Dorsolateral prefrontal cortex (tissue), 122 donors: ENCODE measurements at places on chromosomes 7 and 10.
A peak's percentile ranks its signal among the peaks of the same experiment; 100 is the strongest.

DNA sequence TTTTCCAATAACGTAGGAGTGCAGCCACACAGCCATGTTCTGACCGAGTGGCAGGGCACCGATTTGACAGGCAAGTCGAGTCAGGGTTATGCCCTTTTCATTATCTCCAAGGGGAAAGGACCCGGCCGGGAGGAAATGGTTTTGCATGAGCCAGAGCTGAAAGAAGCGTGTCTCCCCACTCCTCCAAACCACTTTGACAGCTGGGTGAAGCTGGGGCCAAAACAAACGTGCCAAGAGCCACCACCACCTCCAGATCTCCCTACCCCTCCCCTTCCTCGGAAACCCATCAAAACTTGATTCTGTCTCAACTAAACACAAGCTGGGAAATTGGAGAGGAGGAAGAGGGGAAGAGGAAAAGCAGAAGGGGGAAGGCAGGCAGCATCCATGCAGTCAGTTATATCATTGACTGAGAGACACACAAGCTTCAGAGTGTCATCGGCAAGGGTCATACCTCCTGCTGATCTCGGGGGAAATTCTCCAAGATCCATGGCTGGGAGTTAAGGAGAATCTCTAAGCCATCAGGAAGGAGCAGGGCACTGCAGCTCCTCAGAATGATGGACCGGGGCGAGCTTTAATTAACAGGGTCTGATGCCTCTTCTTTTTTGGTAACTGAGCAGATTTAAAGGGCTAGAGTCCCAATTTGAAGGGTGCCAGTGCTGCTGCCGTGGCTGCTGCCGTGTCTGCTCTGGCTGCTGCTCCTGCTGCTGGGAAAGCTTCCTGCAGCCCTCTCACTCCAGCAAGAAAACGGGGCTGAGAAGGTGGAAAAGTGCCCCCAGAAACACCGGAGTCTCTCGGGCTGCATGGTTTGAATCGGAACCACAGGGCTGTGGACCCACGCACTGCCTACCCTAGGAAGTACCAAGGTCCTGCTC lies 34.7 kb upstream of the CALN1 start:
- DNase-seq: no peak

DNA sequence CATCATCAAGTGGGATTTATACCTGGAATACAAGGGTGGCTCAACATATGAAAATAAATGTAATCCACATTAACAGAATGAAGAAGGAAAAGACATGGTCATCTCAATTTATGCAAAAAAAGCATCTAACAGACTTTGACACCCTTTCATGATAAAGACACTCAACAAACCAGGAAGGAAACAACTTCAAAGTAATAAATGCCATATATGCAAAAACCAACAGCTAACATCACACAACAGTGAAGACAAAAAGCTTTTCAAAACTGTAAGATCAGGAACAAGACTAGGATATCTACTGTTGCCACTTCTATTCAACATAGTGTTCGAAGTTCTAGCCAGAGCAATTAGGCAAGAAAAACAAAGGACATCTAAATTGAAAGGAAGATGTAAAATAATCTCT lies 22.9 kb downstream of the TNPO3 start:
- DNase-seq: no peak

DNA sequence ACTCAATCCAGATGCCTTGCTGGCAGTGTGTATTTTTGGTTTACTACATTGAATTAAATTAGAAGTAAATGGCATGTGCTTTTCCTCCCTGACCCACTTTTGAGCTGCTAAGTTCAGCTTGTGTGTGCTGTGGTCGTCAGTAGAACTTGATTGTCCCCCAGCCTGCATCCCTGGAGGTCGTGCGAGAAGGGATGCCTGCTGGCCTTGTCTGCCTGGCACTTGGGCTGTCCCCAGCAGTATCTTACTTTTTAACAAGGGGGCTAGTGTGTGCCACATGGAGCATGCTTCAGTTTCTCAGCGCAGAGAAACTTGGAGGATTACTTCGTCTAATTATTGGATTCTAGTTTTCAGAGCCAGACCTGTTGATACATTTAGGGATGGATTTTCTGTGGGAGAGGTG lies 80.2 kb downstream of the ADCY1 start:
- no peak for DNase-seq

GRCh38 chr7:134388336-134389019 lies 70.4 kb downstream of the AKR1B1 start:
- DNase-seq: no peak

DNA sequence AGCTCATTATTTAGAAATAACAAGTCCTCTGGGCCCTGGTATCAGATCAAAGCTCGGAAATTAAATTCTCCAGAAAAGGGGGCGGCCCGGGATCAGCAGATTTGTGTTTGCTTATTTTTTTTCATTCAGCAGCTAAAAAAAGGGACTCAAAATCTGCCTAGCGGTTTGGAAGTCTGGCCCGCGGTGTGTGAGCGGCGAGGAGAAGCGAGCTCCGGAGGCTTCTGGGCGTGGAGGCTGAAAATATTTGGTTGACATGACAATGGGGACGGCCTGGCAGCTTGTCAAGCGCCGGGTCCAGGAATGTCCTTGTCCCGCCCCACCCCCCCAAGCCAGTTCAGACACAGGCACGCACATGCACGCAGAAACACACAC lies 43.4 kb downstream of the FOXL3 start:
- no peak for DNase-seq

DNA sequence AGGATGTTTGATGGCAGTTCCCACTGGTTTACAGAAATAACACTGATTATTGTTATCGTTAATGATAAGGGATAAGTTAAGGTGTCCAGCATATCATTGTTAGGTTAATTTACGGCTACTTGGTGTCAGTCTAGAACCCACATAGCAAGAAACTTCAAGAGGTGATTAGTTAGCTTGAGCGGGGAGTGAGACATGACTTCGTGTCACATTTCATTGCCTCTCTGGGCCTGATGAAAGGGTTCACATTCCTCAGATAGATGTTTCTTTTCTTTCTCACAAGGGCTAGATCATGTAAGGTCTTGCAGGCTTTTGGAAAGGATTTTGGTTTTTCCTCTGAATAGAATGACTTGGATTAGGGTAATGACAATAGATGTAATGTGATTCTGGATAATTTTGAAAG lies 26.7 kb downstream of the WAC start:
- DNase-seq: no peak

GRCh38 chr7:483656-484355 lies 35.8 kb downstream of the PDGFA start:
- no peak for DNase-seq

- no peak for DNase-seq
These were observed 17.6 kb upstream of the EXOC6 start for GRCh38 chr10:92830478-92831389.

- DNase-seq: no peak
These were observed 2.6 kb downstream of the CAMK2B start for GRCh38 chr7:44322631-44323363.

- no peak for DNase-seq
These were observed 57.2 kb downstream of the SLC29A4 start for GRCh38 chr7:5339955-5340354.

GRCh38 chr10:86960003-86960862 lies 1.8 kb downstream of the SNCG start:
- peak; percentile 14 for DNase-seq

DNA sequence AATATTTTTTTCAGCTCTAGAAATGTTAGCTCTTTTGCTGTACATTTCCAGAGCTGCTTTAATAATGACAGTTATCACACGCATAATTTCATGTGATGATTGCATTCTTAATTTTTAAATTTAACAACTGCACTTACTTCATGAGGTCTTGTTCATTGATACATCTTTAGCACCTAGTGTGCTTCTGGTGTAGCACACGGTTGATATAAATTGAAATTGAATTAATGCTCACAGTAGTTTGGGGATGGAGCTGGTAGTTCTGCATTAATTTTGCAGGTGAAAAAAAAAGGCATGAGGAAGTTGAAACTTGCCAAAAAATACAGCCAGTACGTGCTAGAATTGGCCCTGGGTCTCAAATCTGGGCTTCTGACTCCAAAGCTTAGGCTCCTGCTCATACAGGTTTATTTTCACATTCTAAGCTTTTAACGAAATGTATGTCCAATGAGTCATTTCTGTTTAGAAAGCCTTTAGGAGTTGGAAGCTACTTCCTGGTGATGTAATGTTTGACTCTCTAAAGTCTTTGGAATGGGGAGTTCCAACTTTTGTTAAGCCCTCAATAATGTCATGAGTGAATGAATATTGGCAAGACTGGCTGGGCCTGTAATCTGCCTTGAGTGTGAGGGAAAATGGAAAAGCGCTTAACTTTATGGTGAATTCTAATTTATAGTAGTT lies 62.5 kb downstream of the DAGLB start:
- DNase-seq: no peak

- no peak for DNase-seq
These were observed 148.4 kb downstream of the SEMA3D start for GRCh38 chr7:85038466-85038865.

- DNase-seq: no peak
These were observed 99.9 kb downstream of the TRIL start for GRCh38 chr7:28858206-28858605.

DNA sequence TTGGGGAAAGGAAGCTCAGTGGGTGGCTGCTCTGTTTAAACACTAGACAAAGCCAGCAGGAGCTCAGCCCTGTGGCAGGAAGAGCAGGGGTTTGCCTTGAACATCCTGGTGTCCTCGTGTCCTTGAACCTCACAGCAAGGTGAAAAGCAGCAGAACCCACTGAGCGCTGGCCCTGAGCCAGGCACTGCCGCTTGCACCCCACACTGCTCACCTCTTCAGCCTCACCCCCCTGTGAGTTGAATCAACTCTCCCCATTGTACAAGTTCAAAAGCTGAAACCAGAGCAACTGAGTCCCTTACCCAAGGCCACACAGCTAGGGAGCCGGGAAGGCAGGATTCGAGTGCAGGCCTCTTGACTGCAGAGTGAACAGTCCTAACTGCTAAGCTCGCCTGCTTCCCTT lies 32.0 kb downstream of the SLC29A3 start:
- no peak for DNase-seq

DNA sequence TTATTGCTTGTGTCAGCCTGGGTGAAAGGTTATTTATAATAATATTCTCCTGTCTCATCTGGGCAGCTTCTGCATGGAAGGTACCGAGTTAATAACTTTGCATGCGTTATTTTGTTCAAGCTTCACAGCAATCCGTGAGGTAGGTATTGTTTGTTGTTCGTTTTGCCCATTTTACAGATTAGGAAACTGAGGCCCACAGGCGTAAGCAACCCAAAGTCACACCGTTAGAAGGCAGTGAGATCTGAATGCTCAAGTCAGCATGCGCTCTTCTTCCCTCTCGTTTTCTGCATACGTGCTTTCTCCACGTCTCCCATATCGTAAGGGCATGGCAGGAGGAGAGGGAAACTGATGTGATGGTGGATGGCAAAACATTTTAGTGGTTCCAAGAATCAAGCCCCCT lies 34.1 kb downstream of the LHPP start:
- no peak for DNase-seq

GRCh38 chr10:132674311-132674710 lies 111.6 kb downstream of the NKX6-2 start:
- DNase-seq: peak; percentile 0

DNA sequence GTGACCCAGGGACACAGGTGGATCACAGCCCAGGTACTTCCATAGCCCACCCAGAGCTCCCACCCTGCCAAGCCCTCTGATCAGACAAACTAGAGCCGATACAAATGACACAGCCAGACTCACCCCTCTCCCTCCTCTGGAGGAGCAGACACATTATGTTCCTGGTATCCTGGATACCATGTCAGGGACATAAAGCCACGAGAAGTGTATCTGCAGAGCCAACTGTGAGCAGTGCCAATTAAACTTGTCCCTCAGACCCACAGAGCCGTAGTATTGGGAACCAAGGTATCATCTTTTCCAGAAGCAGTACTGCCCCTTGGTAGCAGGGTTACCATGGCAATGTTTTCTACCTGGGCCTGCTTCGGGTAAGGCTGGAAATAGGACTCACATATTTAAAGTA lies 47.3 kb upstream of the CPXM2 start:
- DNase-seq: no peak

GRCh38 chr7:95322396-95322795 lies 1.9 kb downstream of the PON1 start:
- DNase-seq: no peak

DNA sequence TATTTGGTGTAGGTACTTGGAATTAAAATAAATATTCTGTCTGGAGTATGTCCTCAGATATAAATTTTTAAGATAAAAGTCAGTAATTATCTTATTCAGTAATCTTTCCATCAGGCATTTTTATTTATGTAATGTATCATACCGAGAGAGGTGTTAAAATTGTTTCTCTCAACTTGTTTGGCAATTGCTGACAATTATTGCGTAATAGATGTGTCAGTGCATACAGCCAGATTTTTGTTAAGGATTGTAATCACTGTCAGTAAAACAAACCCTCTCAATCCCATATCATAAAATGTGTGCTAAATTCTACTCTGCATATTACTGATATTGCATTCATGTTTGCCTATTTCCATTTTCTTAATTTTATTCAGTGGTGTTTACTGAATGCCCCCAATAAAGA lies 69.2 kb downstream of the CNTNAP2 start:
- DNase-seq: no peak

GRCh38 chr7:31069860-31070555 lies 17.9 kb downstream of the ADCYAP1R1 start:
- DNase-seq: no peak
